NCI-H2227 treated with DMSO at 0.1 percent for 48 hours (cell line): ENCODE measurements at places on chromosomes 13 and 19.

GRCh38 chr13:27302643-27303262 is 32.1 kb downstream of the RASL11A start:
- no peak for DNase-seq

GRCh38 chr13:59404331-59404730 is 759.4 kb downstream of the DIAPH3 start:
- no peak for DNase-seq

GRCh38 chr13:23321535-23322241 is 111.8 kb downstream of the SACS start:
- DNase-seq = no peak

DNA sequence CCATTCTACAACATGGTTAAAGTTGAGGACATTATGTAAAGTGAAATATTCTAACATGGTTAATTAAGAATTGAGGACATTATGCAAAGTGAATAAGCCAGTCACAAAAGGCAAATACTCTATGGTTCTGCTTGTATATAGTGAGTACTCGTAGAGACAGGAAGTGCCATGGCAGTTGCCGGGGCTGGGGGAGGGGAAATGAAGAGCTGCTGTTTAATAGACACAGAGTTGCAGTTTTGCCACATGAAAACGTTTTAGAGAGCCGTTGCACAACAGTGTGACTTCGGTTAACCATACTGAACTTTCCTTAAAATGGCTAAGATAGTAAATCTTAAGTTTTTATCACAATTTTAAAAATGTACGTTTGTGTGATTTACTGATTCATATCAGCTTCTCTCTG is 176.9 kb downstream of the SHISA2 start:
- no peak for DNase-seq

- DNase-seq = no peak
Observed at GRCh38 chr19:20259615-20260014, 92.6 kb downstream of the ZNF486 start.
